SJSA1 (cell line): ENCODE measurements at places on chromosomes 12 and 14.

- H3K4me3 ChIP-seq = no peak overlapping the region
- no peak for DNase-seq
- H3K36me3 ChIP-seq = peaks cover 48% of the 10 kb centered on the region
Measured at GRCh38 chr14:22898302-22899090, 15.5 kb downstream of the REM2 start.

- no peaks in the 10 kb centered on the region for H3K4me1 ChIP-seq
- no peak overlapping the region for H3K4me3 ChIP-seq
- no peak overlapping the region for H3K27ac ChIP-seq
- no peaks in the 10 kb centered on the region for H3K27me3 ChIP-seq
- H3K36me3 ChIP-seq = no peaks in the 10 kb centered on the region
Measured at GRCh38 chr12:45591635-45592034, 137.9 kb upstream of the ARID2 start.

GRCh38 chr12:57166971-57167371, 19.6 kb upstream of the LRP1-AS start:
- no peaks in the 10 kb centered on the region for H3K27me3 ChIP-seq
- H3K4me1 ChIP-seq = peaks cover 33% of the 10 kb centered on the region

- peaks cover 6% of the 10 kb centered on the region for H3K4me1 ChIP-seq
- H3K27me3 ChIP-seq = no peaks in the 10 kb centered on the region
- no peak overlapping the region for H3K4me3 ChIP-seq
- no peaks in the 10 kb centered on the region for H3K36me3 ChIP-seq
- no peak overlapping the region for H3K27ac ChIP-seq
Measured at GRCh38 chr14:90416720-90417119, 19.9 kb downstream of the CALM1 start.

- no peak overlapping the region for H3K27ac ChIP-seq
- H3K4me3 ChIP-seq = no peak overlapping the region
- H3K4me1 ChIP-seq = no peaks in the 10 kb centered on the region
- H3K36me3 ChIP-seq = peaks cover 23% of the 10 kb centered on the region
- no peak for DNase-seq
Measured at GRCh38 chr12:11863988-11864387, 206.8 kb upstream of the BCL2L14 start.
